Chondrocyte (in vitro differentiated cells): ENCODE measurements at places on chromosomes 7 and 10.

DNA sequence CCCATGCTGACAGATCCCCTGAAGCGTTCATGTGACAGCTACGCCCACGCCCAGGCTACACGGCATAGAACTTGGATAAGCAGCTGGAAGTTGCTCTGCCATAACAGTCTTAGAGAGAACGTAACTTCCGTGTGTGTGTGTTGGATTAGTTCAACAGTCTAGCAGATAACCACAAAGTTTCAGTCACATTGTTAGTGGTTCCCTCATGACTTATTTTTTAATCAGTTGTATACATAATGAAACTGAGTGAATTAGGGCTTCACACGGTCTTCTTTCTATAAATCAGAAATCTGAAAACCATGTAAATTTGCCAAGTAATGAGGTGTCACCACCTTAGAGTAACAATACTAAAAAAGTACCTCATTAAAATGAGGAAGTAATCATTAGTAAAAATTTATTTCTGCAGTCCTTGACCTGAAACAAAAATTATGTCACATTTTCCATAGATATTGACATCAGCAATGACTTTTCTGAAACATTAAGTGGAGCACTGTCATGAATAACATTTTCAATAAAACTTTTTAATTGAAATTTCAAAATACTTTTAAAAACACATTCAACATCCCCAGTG is 21.7 kb upstream of the MACC1 start:
- DNase-seq = no peak

DNA sequence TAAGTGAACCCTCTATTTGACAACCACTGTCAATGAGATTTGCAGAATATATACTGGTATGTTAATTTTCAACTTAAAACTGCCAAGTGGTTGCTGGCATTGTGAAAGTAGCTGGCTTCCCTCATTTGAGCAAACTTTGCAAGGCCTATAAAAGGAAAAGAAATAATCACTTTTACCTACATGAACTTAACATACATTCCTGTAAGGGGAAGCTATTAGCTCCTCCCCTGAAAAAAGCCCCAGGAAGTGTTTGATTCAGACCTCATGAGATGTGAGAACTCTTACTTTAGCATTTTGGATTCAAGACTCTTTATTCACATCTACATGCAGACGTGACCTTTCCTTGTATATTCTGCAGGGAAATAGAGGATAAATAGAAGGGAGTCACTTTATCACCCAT is 175.6 kb downstream of the OTUD1 start:
- no peak for DNase-seq

DNA sequence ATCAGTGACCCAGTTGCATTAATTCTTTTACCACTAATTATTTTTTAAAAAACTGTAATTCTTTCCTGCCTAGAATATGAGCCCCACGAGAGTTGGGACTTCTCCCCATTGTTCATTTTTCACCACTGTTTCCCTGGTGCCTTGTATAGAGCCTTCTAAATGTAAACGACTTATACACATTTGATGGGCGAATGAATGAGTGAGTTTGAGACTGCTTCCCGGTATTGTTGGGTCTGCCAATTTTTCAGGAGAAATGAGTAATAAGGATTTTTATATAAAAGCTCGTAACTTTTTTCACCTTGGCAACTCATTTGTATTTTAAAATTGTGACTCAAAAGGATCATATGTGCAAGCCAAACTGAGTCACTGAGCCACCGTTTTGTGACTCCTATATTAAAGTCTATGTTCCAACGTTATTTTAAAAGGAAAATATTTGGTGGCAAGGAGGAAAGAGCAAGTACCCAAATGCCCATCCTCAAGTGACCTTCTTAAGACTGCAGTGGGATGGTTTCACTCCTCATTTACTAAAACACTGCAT is 621.3 kb downstream of the KCNMA1 start:
- no peak for DNase-seq

DNA sequence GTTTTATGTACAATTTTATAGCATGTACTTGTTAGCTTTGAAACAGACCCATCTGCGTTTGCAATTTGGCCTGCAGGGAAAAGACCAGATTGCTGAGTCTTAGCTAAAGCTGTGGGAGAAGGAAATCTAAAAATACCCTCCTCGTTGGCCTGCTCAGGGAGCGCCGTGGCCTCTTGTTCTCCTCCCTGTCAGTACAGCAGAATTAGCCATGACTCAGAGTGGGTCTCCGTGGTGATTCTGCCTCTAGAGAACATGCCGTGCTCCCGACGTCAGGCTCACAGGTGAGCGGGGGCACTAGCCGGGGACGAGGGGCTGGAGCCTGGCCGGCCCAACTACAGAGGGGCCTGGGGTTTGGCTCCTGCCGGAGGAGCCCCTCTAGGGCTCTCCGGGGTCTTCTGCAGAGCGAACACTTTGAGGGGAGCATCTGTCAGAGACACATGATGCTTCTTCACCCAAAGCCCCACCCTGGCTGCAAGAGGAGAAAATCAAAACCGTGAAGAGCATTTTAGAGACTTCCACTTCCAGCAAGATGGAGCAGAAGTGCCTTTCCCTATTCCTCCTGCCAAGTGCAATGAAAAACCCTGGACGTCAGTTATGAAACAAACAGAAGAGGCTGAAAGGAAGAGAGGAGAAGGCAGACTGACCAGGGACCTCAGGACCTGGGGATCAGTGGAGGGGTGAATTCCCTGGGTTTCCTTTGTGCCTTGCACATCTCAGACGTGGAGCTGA is 98.9 kb downstream of the LHPP start:
- peak; percentile 92 for DNase-seq

DNA sequence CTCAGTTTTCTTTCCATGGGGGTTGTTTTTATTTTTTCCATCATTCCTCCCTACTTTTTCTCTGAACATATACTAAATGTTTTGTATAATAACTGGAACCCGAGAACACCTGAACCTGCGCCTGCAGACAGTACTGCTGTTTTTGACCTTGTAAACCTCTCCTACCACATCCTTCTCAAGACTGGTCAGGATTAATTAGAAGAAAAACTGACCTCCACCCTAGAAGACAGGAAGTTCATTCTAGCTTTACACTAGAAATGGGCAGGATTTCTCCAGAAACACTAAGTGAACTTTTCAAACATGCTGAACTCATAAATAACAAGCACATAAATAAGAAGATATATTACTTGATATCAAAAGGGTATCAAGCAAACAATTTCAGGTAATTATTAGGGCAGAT is 751 bp upstream of the HYCC1 start:
- DNase-seq = no peak

- peak; percentile 77 for DNase-seq
Measured at GRCh38 chr10:5525561-5526341, 990 bp downstream of the CALML3 start.

DNA sequence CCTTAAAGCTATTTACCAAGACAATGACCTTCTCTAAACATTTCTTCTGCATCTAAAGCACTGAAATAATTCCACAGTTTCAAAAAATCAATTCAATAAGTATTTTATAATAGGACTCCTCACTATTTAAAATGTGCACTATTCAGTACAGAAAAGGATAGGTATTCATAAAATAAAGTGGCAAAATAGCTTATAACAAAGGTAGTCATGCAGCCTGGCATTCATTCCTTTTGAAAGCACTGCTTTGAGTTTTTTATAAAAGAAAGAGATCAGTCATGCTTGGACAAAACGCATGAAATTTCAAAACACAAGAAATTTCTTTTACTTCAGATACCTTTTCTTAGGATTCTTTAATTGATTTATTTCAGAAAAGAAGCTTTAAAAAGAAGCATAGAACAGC is 689.7 kb upstream of the PHF14 start:
- no peak for DNase-seq

GRCh38 chr10:95730233-95730632 is 25.7 kb upstream of the ENTPD1 start:
- no peak for DNase-seq

GRCh38 chr10:59036311-59037017 is 140.0 kb upstream of the PHYHIPL start:
- DNase-seq = no peak

DNA sequence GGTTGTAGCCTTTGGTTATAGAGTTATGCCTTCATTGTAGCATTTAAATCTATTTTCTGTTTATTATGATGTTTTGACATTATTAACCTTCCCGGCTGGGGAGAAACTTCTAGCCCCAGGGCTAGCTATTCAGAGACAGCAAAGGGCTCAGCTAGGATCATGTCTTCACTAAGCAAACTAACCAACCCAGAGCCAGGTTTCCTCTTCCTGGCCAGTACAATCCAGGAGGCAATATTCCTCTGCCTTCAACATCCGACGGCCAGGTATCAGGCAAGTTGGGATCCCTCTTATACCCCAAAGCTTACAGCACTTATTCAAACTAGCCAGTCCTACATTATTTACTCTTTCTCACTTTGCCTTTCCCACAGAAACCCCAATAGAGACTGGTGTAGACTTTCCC is 1060.7 kb upstream of the GHITM start:
- no peak for DNase-seq

DNA sequence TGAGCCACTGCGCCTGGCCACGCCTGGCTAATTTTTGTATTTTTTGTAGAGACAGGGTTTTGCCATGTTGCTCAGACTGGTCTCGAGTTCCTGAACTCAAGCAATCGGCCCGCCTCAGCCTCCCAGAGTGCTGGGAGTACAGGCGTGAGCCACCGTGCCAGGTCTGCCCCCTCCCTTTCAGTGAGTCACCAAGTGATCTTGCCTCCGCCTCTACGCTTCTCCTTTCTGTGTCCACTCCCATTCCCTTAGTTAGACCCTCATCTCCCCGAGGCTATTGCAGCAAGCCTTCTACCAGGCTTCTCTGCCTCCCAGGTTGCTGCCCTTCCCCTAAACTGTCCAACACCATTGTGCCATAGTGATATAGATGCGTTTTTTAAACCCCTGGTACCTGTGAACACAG is 32.9 kb downstream of the CDC123 start:
- DNase-seq = no peak

GRCh38 chr10:88913788-88914187 is 33.7 kb downstream of the STAMBPL1 start:
- no peak for DNase-seq

DNA sequence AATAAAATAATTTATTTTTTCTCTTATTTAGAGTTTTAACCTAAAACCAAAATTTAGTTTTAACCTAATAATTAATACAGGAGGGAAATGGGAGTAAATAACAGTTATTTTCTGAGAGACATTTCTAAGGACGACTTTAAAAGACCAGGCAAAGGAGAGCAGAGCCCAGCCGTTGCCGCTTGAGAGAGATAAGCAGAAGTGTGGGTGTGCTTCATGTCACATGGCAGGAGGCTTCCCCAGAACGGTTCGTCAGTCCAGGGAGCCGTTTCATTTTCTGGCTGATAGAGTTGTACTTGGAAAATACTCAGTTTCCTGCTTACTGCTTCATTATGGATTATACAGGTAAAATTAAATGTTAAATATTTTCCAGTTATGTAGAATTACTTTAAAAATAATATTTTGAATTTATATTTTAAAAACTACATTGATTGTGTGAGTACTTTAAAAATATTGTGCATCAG is 61.4 kb downstream of the ST7 start:
- DNase-seq = no peak

GRCh38 chr10:55098452-55098851 is 297.4 kb upstream of the PCDH15 start:
- DNase-seq = no peak

DNA sequence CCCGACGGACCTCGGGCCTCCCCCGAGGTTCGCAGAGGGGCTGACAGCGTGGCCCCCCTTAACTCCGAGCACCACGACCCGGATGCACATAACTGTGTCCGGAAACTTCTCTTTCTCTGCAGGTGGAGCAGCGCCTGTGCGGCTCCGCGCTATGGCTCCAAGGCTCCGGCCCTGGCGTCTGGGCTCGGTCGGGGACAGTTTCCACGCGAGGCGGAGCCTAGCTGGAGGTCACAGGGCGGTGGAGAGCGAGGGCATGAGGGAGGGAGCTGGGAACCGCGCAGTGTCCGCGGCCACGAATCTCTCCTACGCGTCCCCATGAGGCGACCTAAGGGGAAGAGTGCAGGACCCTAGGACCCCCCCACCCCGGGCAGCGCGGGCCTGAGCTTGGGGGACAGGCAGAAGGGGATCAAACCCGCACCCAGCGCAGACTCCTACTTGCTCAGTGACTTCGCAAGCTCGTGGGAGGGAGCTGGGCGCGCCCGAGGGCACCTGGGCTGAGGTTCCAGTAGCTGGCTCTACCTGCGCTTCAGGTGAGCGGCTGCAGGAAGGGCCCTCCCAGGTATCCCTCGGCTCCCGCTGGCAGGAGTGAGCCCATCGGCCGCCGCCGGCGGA is 8.6 kb upstream of the MNX1 start:
- peak; percentile 64 for DNase-seq

DNA sequence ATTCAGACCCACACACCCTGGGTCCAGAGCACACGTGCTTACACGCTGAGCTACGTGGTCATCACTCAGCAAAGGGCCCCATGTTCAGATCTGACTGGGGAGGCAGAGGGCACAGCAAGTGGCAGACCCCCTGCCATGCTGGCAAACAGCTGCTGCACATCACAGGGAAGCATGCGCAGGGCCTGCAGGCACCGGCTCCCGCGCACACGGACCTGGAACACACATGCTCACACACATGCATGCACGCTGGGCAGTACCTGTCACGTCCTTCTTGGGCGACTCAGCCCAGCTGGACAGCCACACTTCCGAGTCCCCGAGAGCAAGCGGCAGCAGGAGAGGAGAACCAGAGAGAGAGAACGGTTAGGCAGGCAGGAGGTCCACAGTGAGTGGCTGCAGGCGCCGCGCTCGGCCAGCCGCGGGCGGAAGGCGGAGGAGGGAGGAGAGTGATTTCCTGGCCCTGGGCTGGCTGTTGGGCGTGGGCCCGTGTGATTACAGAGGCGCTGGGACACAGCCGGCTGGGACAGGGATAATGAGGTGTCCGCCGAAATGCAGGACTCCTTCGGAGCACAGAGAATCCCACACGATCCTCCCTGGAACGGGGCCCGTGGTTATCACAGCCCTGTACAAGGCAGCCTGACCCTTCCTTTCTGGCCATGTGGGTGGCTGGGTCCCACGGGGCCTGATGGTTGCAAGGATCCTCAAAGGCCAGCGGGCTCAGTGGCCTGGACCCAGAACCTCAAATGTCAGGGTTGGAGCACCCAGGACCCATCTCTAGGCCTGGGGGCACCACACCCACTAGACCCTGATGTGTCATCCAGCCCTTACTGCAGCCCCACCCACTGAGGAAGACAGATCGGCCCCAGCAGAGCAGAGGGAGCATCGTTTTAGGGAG is 175.1 kb downstream of the NEURL1 start:
- DNase-seq = no peak

GRCh38 chr7:4273566-4274230 is 408.4 kb upstream of the FOXK1 start:
- DNase-seq = no peak

DNA sequence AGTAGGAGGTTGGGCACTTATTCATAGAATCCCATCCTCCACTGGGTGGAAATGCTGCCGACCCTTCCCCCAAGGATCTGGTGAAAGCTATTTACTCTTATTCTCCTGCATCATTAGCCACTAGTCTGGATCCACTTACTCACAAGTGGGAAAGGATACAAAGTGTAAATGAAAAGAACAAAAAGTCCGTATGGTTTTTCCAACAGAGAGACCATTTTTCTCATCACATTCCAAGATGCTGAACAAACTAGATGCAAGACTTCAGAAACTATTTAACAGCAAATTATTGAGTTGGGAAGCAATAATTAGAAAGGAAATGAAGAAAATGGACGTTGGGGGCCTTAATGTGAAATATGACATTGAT is 242.4 kb upstream of the GLI3 start:
- DNase-seq = no peak
